ENCODE measurements at places on chromosomes 11 and 22.
A peak's percentile ranks its signal among the peaks of the same experiment; 100 is the strongest.

- DNase-seq, result no peak
Measured at GRCh38 chr11:32379719-32380118, 55.6 kb downstream of the WT1 start.

DNA sequence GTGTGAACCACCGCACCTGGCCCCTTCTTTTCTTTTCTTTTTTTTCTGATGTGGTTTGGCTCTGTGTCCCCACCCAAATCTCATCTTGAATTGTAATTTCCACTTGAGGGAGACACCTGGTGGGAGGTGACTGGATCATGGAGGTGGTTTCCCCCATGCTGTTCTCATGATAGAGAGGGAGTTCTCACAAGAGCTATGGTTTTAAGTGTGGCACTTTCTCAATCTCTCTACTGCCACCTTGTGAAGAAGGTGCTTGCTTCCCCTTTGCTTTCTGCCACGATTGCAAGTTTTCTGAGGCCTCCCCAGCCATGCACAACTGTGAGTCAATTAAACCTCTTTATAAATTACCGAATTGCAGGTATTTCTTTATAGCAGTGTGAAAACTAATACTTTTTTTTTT, 4.9 kb upstream of the TCN2 start:
- no peak for DNase-seq

DNA sequence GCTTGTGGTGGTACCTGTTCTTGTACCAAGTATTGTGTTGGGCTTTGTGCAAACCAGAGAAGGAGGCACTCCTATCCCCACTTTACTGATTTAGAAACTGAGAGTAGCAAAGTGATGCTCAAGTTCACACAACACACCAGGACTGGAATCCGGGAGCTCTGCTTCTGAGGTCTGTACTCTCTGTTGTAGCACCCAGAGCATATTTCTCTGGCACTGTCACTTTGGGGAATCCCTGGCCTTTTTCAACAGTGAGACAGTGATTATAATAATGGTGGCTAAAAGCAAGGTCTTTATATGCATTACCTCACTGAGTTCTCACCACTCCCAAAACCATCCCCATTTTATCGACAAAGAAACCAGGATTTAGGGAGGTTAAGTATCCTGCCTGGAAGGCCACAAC, 362.4 kb downstream of the TENM4 start:
- no peak for DNase-seq

- no peak for DNase-seq
Measured at GRCh38 chr11:119540370-119541125, 117.6 kb upstream of the THY1 start.

- no peak for DNase-seq
Measured at GRCh38 chr11:134592391-134592990, 180.4 kb upstream of the B3GAT1 start.

DNA sequence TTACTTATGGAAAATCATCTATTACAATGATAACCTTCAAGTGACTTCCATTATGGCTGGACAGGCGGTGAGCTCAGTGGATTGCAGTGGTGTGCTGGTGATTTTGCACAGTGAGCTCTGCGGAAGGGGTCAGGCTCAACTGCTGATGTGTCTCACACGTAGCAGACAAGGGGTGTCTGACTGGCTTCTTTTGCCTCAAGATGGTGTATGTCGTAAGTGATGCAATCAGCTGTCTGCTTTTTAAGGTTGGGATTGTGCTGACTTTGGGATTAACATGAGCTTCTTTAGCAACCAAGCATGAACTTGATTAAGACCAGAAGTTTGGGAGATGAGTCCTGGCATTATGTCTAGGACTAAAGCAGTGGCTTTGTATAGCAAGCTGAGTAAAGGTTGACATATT, 49.5 kb downstream of the POLD3 start:
- DNase-seq, result no peak

GRCh38 chr22:24518771-24519485, 23.8 kb downstream of the UPB1 start:
- no peak for DNase-seq

- DNase-seq, result no peak
Measured at GRCh38 chr11:63504933-63505586, 824 bp upstream of the LGALS12 start.

DNA sequence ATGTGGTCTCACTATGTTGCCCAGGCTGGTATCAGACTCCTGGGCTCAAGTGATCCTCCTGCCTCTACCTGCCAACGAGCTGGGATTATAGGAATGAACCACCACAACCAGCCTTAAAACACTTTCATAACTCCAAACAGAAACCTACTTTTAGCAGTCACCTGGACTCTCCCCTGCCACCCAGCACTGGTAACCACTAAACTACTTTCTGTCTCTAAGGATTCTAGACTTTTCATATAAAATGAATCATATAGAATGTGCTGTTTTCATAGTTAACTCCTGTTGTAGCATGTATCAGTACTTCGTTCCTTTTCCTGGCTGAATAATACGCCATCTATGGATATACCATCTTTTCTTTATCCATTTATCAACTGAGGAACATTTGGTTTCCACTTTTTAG, 29.4 kb upstream of the PISD start:
- no peak for DNase-seq

DNA sequence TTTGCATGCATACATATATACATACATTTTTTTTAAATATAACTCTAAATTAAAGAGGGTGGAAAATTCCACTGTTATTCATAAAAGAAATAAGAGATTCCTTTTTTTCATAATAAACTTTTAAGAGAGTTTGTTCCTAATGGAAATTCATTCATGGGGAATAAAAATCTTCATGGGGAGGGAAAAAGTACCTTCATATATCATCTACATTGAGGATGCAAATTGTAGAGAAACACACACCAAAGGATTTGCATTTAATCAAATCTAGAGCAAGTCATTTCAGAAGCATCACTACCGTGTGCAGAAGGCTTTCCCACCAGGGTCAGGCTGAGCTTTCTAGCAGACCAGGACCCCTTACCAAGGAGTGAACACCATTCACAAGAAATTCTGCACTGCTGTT, at the start of gene POU2AF2:
TSS of gene POU2AF2 (plus strand) at position 301 of the 400 bp plus-strand sequence. CDS start 129 bp downstream, outside the sequence.
- DNase-seq, result no peak

GRCh38 chr22:40641269-40641668, 4.8 kb upstream of the MRTFA start:
- DNase-seq, result no peak

GRCh38 chr11:10617551-10617950, 49.1 kb upstream of the LYVE1 start:
- no peak for DNase-seq

DNA sequence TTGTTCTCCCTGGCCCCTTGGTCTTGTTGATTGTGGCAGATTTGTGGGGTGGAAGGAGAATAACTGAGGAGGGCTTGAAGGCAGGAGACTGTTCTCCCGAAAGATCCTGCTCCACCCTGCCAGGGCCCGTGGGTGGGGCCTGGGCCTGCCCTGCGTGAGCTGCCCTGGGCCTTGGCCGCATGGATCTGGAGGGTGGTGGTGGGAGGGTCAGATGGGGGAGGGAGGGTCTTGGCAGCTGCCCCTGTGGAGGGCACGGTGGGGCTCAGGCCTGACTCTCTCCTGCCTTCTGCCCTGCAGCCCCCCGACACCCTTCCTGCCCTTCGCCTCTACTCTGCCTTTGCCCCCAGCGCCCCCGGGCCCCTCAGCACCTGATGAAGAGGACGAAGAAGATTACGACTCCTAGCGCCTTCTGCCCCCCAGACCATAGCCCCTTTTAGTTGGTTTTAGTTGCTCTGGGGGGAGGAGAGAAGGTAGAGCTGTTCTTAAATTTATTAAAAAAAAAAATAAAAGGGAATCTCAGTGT, 1.9 kb downstream of the DRAP1 start:
- no peak for DNase-seq

DNA sequence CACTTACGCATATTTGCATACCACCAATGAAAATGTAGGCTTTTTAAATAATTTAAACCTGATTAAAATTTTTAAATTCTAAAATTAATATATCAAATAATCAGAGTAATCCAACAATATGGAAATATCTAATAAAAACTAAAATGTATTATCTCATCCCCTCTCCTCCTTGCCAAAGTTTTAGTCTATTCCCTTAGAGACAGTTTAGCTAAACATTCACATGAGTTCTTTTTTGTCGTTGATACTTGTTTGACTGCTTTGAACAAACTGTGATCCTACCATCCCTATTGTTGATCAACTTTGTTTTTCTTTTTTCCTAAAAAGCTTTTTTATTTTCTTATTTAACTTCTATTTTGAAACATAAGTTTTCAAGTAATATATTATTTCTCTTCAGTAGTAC, 81.4 kb upstream of the PARVA start:
- no peak for DNase-seq

- no peak for DNase-seq
Measured at GRCh38 chr11:58652726-58653280, 30.3 kb downstream of the CNTF start.

DNA sequence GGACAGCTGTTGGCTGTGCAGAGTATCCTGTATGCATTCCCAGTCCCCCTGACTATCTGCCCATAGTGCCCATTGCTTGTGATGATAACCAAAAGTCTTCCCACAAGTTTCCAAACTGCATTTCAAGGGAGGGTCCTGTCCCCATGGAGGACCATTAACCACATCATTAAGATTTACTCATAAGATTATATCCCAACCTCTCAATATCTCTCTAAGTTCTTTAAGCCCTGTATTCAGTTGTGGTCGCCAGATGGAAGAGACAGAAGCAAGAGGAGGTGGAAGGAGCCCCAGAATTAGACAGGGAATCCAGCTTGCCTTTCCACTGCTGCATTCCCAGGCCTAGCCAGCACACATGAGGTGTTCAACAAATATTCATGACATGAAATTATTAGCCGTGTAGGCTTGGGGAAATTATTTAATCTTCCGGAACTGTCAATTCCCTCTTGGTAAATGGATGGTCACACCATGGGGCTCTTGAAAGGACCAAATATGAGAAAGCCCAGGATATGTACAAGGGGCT, 42.6 kb upstream of the TIMP3 start:
- DNase-seq, result no peak

DNA sequence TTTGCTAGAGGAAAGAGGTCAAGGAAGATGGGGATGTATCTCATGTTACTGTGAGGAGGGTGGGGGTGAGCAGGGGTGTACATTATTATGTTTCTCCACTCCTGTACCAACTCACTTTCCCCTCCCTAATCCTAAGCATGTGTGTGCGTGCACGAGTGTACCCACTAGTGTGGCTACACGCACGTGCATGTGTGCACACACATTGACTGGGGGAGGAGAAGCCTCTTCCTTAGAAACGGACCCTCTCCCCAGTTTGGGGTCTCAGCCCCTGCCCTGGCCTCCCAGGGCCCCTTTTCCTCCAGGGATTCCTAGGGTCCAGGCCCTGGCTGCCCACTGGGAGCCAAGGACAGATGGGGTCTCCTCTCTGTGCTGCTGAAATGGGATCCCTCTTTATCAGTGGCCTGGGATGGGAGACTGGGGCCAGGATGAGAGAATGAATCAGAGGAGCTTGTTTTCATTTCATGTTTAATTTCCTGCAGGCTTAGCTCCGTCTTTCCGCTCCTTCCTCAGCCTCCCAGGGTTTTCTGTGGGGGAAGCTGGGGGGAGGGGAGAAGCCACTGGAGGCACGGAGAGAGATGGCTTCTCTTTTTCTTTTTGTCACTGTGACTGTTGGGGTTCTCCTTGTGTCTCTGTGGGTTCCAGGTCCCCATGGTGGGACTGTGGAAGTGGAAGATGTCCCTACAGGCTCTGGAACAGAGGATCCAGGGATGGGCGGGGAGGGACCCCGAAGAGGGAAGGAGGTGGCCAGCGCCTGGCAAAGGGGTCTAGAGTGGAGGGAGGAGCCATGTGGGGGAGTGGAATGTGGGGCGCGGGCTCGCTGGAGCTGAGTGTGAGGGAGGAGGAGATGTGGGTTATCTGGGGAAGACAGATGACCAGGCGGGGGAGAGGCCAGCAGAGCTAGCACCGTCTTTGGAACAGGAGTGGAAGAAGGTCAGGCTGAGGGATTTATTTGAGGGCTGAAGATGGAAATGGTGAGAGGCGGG, 40.3 kb downstream of the ALX4 start:
- DNase-seq, result no peak

DNA sequence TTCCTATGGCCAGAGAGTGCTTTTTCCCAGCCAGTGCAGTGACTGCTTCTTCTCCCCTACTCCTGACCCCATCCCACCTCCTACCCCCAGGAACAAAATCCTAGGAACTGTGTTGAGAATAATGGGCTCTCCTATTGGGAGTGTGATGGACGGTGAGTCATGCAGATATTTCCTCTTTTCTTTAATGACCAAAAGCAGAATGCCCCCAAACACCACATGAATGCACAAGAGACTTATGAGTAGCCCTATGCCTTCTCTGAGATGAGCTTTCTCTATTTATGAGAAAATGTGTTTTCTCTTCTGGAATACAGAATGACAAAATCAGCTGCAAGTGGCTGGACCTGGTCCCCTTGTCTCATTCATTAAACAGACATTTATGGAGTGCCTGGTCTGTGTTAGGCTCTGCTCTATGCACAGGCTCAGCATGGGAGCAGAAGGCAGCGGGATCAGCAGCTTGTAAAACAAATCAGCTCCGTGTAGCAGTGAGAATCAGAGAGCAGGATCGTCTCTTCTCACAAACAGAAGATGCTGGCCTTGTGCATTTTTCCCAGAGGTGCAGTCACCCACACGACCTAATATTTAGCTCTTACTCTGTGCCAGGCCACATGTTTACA, 47.5 kb upstream of the GALNT18 start:
- DNase-seq, result no peak

DNA sequence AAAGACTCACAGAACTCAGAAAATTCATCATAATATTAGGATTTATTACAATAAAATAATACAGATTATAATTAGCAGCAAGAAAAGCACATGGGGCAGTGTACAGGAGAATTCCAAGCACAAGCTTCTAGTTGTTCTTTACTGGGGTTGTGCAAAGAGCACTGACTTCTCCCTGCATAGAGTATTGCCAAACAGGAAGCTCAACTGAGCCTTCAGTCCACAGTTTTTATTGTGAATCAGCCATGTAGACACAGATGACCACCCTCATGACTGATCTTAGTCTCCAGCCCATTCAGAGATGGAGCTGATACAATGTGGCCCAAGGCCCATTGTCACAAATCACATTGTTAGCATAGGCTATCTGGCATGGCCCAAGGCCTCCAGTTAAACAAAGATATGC, 798.9 kb downstream of the KCNA4 start:
- DNase-seq, result no peak

- no peak for DNase-seq
Measured at GRCh38 chr11:113045146-113045545, 83.9 kb downstream of the NCAM1 start.

- peak; percentile 46 for DNase-seq
Measured at GRCh38 chr11:119787074-119787461, 58.1 kb upstream of the NECTIN1 start.

GRCh38 chr11:10918275-10918674, 60.4 kb upstream of the ZBED5 start:
- no peak for DNase-seq

DNA sequence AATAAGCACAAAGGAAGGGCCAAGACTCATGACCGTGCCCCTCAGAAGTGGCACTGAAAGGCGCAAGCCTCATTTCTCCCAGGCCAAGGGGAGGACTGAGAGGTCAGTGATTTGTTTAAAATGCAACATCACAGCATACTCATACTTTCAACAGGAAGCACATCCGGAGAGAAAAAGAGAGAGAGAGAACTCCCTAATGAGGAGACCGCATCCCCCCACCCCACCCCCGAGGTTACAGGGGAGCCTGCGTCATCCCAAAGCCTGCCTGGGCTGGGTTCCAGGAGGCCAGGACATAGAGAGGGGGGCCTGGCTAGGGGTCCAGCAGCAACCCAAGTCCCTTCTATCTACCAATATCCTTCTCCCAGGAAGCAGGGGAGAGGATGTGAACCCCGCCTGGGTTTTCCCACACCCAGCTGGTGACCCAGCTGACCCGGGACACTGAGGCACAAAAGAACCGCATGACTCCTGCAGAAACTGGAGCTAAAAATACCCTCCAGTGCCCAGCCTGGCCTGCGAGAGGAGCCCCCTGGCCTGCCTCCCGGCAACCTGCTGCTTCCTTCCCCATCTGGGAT, 3.8 kb downstream of the CSNK1E start:
- DNase-seq, result no peak
